ENCODE measurements at places on chromosomes 2 and 18.

GRCh38 chr18:8808001-8808400 lies 102.6 kb downstream of the MTCL1 start:
- DNase-seq, result no peak

GRCh38 chr18:59063300-59063906 lies 76.3 kb upstream of the SEC11C start:
- DNase-seq, result no peak

DNA sequence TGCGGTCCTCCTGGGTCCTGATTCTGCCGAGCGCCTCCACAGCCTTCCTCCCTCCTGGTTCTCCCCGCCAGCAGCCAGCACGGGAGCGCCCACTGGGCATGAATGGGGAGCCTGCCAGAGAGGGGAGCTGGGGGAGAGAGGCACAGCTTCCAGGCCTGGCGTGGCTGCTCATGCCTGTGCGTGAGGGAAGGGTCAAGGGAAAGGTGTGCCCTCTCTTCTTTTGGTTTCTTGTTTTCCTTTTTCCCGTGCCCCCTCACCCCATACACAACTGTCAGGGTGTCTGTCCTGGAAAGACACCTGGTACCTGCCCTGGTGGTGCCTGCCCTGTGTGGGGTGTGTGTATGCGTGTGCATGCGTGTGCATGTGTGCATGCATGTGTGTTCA lies 4.7 kb upstream of the NEURL3 start:
- DNase-seq, result no peak

DNA sequence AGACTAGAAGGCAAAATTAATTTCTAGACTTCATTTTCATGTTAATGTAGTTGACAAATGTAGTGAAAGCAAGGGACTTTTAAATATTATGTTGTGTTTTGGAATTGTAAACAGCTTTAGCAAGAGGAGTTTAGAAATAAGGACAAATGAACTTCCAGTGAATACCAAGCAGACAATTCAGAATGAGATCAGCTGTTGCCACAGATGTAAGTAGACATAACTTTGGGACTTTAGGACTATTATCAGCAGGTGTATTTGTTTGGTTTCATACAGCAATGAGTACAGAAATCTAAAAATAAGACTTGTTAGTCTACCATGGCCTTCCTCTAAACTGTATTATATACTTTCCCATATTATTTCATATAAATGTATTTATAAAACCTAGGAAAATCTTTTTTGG lies 34.2 kb upstream of the CCNT2 start:
- no peak for DNase-seq

- DNase-seq, result no peak
Observed at GRCh38 chr2:15622214-15622613, 30.5 kb downstream of the DDX1 start.

- no peak for DNase-seq
Observed at GRCh38 chr2:237590272-237591140, at the start of gene RAB17. Gene RAB17, minus strand, starts transcription at chr2:237590734. Its CDS starts 4,580 bp downstream, at chr2:237586154.

DNA sequence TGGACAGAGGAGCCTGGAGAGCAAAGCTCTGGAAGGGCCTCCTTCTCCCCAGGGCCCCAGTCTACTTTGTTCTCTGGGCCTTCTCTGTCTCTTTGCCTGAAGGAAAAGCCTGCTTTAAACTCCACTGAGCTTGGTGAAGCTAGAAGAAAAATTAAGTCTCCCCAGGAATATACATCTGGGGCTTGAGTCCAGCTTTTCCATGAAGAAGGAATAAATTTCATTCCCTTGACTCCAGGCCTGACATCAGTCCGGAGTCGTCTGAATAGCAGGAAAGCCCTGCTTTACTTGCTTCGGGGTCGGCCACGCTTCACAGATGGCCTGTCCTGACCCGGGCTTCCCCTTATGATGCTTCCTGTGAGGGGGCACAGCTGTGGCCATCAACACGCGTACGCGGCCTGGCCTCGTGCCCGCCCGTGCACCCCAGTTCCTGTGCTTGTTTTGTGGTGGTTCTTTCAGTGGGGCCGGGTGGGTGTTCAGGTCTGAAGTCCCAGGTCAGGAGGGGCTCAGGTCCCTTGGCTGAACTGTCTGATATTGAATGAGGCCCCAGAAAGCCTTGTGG lies 73.6 kb downstream of the ACOXL start:
- DNase-seq, result no peak

GRCh38 chr2:75155115-75155514 lies 44.2 kb downstream of the TACR1 start:
- no peak for DNase-seq

DNA sequence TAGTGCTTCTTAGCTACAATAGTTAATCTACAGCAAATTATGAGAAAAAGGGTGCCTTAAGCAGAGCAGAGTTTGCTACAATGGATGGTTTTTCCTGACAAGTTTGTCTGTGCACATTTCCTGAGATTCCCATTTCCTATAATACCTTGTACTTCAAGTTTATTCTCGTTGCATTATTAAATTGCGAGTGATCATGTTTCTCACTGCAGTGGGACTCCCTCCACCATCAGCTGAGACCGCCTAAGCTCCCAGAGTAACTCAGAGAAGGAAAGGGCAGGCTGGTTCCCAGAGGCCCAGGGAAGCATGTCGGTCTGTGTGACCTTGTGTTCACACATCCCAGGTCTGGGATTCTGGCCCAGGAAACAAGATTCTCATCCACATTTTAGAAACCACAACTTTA lies 162.1 kb downstream of the ARL4C start:
- no peak for DNase-seq

DNA sequence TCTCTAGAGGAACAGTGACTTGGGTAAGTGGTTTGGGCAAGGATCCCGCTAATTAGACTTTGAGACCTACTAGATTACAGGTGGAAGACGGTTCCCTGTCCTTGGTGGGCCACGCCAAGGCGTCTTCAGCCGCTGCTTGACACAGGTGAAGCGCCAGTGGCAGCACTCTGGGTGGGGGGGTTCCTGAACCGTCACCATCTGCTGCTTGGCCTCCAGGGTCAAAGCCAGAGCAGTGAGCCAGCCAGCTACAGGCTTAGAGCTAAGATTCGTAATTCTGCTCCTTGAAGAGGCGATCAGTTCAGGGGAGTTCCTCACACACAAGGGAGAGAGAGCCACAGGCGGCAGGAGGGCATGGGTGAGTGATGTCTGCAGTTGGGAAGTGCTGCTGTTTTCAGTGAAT lies 39.4 kb upstream of the RBM44 start:
- DNase-seq, result no peak

DNA sequence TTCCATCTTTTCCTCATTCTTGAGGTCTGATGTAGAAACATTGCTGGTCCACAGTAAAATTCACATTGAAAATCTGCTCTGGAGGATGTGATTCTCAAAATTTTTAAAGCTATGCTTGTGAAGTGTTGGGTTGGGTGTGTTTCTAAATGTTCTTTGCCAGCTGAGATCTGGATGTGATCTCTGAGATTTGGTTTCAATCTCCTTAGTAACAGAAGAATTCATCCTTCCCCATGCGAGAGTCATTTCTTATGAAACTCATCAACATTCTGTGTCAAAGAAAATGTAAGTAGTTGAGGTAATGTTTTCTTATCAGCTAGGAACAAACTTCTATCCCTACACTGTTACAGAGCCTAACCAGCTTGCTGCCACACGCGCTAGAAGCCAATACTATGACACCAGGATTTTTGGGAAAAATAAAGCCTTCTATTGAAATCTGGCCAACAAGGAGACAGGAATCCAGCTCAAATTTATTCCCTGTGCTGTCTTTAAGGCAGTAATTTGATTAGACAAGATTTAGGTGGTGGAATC lies 134.9 kb downstream of the PTH2R start:
- DNase-seq, result no peak

- no peak for DNase-seq
Observed at GRCh38 chr2:240482141-240482540, 46.7 kb downstream of the GPC1 start.

DNA sequence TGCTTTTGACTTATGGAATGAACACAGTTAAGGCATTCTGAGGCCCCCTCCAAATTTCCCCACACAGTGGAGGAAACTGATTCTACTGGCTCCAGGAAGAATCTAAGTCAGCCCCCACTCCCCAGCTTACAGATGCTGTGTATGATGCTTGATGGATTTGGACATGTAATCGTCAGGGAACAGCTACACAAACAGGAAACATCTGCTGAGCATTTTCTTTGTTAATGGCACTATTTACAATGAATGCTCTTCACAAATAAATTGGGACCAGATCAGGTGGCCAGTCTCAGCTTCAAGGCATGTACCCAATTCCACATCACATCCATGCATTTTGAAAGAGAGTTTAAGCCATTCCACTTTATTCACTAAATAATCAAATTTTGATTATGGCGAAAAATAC lies 562.3 kb downstream of the SOX11 start:
- DNase-seq, result no peak

DNA sequence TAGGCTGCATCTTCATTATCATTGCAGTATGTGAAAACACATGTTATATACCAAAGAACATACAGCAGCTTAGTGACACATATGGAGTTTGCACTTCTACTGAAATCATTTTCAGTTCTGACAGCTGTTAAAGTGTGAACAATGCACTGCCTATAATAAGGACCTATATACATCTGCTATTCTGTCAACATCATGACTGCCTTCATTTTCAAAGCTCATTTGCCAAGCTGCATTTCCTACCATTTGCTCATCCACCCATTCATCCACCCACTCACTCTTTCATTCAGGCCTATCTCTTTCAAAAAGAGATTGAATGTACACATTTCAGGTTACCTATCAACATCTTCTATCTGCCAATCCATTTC lies 81.7 kb upstream of the STK17B start:
- no peak for DNase-seq

GRCh38 chr2:216652566-216652965 lies 19.3 kb downstream of the IGFBP2 start:
- no peak for DNase-seq

DNA sequence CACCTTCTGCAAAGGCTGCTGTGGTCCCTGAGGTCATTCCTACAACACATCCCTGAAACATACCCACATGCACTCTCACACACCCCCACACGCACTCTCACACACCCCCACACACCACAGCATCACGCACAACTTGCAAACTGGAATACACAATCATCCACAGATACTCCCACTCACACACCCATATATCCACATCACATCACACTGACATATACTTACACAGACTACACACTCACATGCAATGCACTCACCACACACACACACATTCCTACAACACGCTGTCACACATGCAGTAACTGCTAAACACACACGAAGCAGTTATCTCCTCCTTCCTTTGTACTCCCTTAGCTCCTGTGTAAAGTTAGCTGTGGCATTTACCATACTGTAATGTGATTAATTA lies 57.1 kb upstream of the PKDCC start:
- no peak for DNase-seq

DNA sequence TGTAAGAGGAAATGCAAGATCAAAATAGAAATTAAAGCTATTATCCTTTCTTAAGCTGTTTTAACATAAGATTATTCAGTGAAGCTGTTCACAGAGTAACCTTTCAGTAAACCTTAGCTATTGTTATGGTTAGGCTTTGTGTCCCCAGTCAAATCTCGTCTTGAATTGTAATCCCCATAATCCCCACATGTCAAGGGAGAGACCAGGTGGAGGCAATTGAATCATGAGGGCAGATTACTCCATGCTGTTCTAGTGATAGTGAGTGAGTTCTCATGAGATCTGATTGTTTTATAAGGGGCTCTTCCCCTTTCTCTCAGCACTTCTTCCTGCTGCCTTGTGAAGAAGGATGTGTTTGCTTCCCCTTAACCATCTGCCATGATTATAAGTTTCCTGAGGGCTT lies 424.4 kb downstream of the DSEL start:
- no peak for DNase-seq

GRCh38 chr18:10320791-10321190 lies 133.6 kb upstream of the APCDD1 start:
- no peak for DNase-seq

DNA sequence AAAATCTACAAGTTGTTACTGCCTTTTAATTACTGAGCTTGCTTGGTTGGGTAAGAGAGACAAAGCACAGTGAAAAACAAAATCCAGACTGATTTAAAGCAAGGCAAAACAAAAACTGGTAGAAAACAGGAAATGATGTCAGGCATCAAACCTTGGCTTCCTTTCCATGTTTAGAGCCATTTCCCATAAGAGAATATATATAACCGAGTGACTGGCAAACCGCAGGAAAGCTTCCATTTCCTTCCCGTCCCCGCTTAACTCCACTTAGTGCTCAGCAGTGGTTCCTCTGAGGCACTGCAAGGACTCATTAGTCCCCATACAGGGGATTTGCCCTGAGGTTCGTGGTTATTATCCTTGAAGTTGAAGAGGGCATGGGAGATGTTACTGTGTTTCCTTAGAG lies 446.3 kb downstream of the LPIN1 start:
- no peak for DNase-seq

GRCh38 chr2:187586011-187586641 lies 31.9 kb upstream of the TFPI start:
- no peak for DNase-seq

DNA sequence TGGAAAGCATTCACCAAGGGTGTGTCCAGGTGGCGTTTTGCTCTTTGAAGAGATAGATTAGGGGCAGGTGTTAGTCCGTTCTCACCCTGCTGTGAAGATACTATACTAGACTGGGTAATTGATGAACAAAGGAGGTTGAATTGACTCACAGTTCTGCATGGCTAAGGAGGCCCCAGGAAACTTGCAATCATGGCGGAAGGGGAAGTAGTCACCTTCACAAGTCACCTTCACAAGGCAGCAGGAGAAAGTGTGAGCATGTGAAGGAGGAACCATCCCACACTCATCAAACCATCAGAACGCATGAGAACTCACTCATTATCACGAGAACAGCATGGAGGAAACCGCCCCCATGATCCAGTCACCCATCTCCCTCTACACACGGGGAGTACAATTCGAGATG lies 135.7 kb upstream of the NFATC1 start:
- DNase-seq, result no peak

DNA sequence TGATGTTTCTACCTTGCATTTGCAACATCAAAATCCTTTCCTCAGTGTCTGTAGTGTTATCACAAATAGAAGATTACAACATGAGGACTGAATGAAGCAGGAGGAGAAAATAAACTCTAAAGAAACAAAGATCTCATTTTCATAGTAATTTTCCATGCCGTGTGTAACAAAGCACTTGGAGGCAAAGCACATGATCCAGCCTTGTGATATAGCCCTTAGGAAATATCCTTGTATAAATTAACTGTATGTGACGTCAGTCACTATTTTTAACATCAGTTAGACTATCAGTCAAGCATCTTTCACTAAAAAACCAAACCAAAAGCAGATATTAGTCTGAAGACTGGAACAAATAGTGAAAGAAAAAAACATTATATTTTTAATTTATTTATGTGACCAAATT lies 492.1 kb upstream of the CNTNAP5 start:
- DNase-seq, result no peak
